ENCODE measurements at places on chromosomes 1 and 21.

- no peak for DNase-seq
Observed at GRCh38 chr1:118821801-118822200, 166.3 kb downstream of the TBX15 start.

DNA sequence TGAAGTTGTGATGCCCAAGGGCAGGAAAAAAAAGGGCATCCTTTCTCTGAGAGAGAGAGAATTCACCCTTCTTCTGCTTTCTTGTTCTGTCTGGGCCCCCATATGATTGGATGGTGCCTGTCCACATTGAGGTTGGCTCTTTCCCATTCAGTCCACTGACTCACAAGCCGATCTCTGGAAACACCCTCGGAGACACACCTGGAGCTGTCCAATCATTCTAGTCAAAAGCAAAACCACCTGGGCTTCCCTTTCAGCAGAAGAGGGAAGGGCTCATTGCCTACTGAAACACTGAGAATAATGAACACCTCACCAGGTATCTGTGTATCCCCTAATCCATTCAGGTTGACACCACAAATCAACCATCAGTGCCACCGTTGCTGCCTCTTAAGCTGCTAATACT, 103.7 kb upstream of the GNG12 start:
- DNase-seq, result no peak

- no peak for DNase-seq
Observed at GRCh38 chr21:35324372-35325220, 275.5 kb upstream of the RUNX1 start.

GRCh38 chr1:147475488-147475887, 65.8 kb upstream of the BCL9 start:
- DNase-seq, result no peak

- no peak for DNase-seq
Observed at GRCh38 chr1:19861034-19861433, 21.2 kb upstream of the OTUD3 start.

GRCh38 chr21:16514316-16514715, 784.5 kb downstream of the USP25 start:
- no peak for DNase-seq

GRCh38 chr1:1069056-1069710, 4.9 kb downstream of the RNF223 start:
- peak; percentile 87 for DNase-seq

GRCh38 chr1:192568063-192568462, 7.5 kb upstream of the RGS1 start:
- DNase-seq, result no peak

- no peak for DNase-seq
Observed at GRCh38 chr1:65728504-65728903, 64.2 kb upstream of the PDE4B start.

- no peak for DNase-seq
Observed at GRCh38 chr1:88378560-88378959, 305.5 kb upstream of the PKN2 start.

DNA sequence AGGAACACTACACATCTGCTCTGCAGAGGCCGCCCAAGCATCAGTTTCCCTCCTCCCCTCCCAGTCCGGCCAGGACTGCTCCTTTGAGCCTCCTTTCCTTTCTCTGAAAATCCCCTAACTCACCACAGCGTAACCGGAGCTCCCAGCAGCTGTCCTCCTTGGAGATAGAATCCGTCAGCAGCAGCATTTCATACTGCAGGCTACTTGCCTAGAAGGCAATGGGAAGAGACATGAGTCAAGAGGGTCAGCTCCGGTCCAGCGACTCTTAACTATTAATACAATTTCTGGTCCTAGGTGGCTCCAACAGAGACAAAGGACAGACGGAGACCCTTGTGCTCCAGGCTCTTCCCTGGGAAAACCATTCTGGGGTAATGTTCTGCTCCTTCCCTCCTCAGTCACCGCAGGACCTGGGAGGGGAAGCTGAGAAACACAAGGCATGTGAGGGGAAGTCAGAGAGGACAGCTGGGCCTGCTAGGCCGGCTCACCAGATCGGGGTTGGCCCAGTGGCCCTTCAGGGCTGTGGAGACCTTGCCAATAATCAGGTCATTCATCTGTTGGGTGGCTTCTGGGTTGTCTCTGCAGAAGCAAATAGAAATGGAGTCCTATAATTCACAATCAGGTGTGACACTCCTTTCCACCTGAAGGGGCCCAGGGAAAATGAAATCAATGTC, 99.7 kb downstream of the UBR4 start:
- DNase-seq, result no peak

- DNase-seq, result no peak
Observed at GRCh38 chr1:230899841-230900251, 31.5 kb upstream of the C1orf198 start.

DNA sequence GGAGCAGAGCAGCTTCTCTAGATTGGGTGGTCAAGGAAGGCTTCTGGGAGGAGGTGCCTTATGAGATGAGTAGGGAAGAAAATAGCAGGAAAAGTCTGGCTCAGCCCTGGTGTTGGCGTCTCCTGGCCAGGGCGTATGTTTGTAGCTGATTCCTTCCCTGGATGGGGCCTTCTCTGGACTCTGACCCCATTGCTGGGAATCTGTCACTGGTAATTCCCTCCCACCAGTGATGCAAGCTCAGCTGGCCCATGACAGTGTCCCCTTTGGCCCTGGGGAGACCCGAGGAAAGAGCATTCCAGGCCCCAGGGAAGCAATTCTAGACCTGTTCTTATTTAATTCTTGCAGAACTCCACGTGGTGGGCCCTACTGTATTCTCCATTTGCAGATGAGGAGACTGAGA, 20.7 kb downstream of the IGSF21 start:
- no peak for DNase-seq

- DNase-seq, result no peak
Observed at GRCh38 chr1:159444511-159444910, 5.0 kb downstream of the OR10J1 start.

DNA sequence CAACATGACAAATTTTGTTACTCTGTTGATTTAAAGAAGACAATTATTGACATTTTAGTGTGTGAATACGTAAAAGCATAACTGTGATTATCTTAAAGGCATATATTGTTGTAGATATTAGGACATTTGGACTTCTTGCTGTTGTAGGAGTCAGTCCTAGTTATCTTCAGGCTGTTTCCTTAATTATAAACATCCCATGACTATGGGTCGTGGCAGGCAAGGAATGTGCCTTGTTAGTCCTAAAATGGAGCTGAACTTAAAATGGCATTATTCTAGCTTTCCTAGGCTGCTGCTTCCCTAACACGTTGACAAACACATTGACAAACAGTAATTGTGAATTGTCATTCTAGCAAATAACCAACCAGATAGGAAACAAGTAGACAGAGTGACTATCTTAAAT, 4.4 kb upstream of the MPZL1 start:
- DNase-seq, result no peak

- DNase-seq, result no peak
Observed at GRCh38 chr1:172340520-172340919, 80.0 kb upstream of the C1orf105 start.

DNA sequence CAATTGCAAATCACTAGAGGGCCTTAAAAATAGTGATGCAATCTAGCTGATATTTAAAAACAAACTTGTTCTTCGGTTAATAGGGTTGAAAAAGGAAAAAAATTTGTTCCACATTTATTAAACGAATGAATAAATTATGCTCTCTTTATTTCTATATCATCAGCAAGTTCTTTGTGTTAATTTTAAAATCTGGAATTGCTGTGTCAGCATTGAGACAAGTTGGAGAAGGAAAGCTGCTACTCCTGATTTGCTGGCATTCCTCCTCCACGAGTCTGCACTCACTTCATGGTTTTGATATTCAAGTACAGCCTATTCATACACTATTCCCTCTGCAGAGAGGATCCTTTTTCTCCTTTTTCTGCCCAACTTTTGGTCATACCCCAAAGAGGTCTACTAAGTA, 117.6 kb downstream of the MRPL39 start:
- no peak for DNase-seq

DNA sequence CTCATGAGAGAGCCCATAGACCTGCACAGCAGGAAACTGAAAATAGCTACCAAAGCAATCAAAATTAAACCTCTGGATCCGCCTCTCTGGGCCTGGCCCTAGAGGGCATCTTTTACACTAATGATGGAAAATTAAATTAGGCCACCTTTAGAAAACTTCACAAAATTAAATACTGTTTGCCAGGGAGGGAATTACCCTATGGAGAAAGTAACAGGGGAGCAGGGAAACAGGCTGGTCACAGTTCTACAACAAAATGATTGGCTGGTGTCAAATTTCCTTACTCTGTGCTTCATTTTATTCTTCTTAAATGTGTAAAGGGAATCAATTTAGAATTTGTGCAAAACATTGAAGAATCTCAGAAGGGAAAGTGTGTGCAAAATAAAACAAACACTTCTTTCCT, 62.4 kb downstream of the SPATA46 start:
- no peak for DNase-seq

DNA sequence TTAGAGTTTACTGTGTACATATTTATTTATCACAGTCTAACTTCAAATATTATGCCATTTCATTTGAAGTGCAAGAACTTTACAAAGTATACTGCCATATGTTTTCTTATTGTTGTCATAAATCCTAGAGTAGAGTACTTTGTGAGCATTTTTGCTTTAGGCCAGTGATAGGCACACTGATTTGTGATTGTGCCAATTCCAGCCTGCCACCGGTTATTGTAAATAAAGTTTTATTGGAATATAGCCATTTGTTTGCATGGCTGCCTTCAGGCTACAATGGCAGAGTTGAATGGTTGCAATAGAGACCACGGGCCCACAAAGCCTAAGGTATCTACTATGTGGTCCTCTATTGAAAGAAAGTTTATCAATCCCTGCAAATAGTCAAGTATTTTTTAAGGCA, 175.8 kb upstream of the GALNT2 start:
- DNase-seq, result no peak

GRCh38 chr1:82931006-82931405, 1067.9 kb downstream of the TTLL7 start:
- DNase-seq, result no peak

DNA sequence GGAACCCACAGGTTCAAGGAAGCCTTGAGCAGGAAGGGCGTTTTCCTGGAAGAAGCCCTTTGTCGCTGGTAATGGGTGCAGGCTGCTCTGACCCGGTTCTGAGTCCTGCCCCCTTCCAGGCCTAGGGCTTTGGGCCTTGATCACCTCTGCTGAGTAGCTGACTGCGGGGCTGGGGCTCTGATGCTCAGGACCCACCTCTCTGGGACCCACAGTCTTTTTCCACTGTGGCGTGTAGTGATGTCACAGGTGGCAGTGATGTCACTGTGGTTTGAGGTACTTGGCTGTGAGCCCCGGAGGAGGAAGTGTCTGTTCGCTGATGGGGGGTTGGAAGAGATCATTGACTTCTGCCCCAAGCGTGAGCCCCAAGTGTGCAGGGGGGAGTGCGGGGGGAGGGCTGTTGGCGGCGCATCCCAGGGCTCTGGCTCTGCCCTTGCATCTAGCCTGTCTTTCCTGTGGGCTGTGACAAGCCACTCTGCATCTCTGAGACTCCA, 6.9 kb downstream of the TNFRSF1B start:
- peak; percentile 97 for DNase-seq

GRCh38 chr1:17498214-17498613, 41.3 kb upstream of the ARHGEF10L start:
- no peak for DNase-seq

GRCh38 chr1:40845895-40846294, 16.3 kb downstream of the CITED4 start:
- no peak for DNase-seq

GRCh38 chr1:167416506-167416905, 101.8 kb downstream of the CD247 start:
- no peak for DNase-seq

DNA sequence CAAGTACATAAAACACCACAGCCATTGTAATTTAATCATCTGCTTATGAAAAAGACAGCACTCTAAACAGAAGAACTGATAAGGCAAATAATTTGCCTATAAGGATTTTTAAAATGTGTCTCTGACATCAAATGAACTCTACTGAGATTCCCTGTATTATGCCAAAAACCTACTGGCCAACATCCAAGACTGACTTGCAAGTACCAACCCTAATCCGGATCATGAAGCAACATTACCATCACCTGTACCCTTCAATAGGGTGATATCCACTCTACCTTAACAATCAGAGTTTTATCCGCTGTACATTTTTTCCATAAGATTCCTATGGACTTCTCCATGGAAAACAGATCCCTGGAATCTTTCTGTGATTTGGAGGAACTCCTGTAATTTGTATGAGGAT, 4.6 kb downstream of the RGS7 start:
- no peak for DNase-seq

GRCh38 chr1:225780134-225780533, 2.5 kb downstream of the SRP9 start:
- DNase-seq, result no peak

- no peak for DNase-seq
Observed at GRCh38 chr1:154883919-154884868, 14.1 kb upstream of the KCNN3 start.

DNA sequence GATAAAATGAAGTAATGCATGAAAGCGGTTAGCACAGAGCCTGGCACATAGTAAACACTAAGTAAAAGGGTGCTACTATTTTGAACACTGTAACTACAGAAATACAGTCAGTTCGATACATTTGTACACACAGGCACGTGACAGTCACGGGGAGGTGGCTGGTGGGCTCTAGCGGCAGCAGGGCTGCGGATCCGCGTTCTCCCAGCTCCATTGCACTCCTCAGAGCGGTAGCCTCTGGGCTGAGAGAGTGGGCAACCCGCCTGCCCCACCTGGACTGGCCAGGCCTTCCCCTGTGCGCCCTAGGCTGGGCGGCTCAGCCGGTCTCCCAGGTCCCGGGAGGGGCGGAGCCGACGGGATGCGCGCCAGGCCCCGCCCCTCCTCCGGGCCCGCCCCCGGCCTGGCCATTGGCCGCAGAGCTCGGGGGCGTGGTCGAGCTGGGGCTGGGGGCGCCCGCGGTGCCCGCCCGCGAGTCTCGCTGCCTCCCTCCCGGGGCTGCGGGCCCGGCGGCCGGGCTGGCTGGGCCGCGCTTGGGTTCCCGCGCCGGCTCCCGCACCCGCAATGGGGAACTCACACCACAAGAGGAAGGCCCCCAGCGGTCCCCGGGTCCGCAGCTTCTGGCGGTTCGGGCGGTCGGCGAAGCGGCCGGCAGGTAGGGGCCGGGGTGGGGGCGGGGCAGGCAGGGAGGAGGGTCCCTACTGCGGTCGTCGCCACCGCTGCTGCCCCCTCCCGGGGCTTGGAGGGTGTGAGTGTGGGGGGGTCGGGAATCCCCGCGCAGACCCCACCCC, 51.2 kb upstream of the SYNC start:
- peak; percentile 58 for DNase-seq

DNA sequence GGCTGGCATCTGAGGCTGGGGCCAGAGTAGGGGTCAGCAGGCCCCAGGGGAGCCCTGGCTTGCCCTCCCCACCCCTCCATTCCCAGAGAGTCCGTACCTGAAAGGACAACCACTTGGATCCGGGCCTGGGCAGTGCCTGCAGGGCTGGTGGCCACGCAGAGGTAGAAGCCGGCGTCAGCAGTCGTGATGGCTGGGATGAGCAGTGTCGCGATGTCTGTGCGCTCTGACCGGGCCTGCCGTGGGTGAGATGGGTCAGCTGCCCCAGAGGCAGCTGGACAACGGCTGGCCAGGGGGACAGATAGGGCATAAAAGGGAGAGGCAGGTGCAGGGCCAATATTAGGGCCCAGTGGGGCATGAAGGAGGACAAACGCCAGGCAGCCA, 42.7 kb downstream of the LDLRAD2 start:
- DNase-seq, result no peak

GRCh38 chr1:183237046-183237445, 51.0 kb downstream of the LAMC2 start:
- no peak for DNase-seq

- peak; percentile 10 for DNase-seq
Observed at GRCh38 chr21:46459356-46460112, 843 bp downstream of the DIP2A start.

- DNase-seq, result no peak
Observed at GRCh38 chr1:75720325-75720724, 4.2 kb upstream of the ACADM start.

- DNase-seq, result no peak
Observed at GRCh38 chr1:27506703-27507102, 16.7 kb upstream of the WASF2 start.

All from activated CD4-positive, alpha-beta T cell treated with anti-CD3 and anti-CD28 coated beads for 4 hours (primary cell).